ENCODE measurements at places on chromosomes 12 and 14.
A peak's percentile ranks its signal among the peaks of the same experiment; 100 is the strongest.

DNA sequence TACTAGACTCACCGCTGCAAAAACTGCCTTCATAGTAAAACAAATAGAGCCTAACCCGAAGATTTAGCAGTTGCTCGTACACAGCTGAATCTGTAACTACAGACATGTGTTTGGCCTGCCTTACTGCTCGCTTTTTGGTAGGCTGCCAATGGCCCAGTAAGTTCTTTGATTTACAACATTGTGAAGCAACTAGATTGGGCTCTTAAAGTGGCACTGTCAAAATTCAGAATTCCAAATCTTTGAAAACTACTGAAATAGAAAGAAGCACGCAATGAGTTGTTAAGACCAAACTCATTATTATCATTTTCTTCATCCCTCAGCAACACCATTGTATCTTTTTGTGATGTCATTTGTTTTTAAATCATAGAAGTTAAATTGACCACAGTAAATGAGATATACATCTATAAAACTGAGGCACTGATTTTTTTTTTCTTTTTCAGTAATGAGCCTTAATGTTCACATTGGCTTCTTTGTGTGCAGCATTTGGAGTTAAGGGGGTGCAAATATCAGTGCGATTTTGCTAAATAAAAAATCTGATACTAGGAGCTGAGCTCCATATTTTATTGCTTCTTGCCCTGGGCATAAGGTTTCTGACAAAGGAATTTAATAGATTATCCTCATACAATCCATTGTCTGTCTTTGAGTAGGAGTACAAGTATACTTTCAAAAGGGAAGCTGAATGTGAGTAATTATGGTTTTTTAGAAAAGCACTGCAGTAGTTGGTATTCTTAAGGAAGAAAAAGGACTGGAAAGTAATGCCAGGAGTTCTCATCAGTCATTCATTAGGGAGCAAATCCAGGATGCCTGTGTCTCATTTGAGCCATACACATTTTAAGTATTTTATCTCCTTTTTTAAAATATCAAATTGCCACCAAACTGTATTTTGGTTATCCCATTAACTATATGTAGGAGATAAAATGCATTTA is 138.5 kb downstream of the KICS2 start:
- no peak for DNase-seq

DNA sequence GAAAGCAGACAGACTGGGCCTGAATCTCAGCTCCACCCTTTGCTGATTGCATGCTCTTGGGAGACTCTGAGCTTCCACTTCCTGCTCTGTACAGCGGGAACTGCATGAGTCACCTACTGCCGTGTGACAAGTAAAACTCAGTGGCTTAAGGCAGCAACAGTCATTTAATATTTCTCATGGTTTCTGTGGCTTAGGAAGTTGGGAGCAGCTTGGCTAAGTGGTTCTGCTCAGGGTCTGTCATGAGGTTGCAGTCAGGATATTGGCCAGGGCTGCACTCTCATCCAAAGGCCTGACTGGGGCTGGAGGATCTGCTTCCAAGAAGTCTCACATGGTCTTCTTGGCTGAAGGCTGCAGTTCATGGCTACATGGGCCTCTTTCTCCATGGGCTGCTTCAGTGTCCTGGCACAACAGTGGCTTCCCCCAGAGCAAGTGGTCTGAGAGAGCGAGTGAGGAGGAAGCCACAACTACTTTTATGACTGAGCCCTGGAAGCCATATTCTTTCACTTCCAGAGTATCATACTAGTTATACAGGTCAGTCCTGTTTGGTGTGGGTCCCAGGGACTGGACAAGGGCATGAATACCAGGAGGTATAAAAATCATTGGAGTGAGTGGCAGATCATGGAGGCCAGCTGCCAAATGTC is 49.7 kb downstream of the FAM222A start:
- no peak for DNase-seq

- peak; percentile 10 for DNase-seq
Observed at GRCh38 chr12:123971770-123972456, 718 bp downstream of the CCDC92 start.

- no peak for DNase-seq
Observed at GRCh38 chr14:76236172-76237130, 84.7 kb downstream of the GPATCH2L start.

- DNase-seq: no peak
Observed at GRCh38 chr14:87629788-87630187, 363.2 kb downstream of the GALC start.

DNA sequence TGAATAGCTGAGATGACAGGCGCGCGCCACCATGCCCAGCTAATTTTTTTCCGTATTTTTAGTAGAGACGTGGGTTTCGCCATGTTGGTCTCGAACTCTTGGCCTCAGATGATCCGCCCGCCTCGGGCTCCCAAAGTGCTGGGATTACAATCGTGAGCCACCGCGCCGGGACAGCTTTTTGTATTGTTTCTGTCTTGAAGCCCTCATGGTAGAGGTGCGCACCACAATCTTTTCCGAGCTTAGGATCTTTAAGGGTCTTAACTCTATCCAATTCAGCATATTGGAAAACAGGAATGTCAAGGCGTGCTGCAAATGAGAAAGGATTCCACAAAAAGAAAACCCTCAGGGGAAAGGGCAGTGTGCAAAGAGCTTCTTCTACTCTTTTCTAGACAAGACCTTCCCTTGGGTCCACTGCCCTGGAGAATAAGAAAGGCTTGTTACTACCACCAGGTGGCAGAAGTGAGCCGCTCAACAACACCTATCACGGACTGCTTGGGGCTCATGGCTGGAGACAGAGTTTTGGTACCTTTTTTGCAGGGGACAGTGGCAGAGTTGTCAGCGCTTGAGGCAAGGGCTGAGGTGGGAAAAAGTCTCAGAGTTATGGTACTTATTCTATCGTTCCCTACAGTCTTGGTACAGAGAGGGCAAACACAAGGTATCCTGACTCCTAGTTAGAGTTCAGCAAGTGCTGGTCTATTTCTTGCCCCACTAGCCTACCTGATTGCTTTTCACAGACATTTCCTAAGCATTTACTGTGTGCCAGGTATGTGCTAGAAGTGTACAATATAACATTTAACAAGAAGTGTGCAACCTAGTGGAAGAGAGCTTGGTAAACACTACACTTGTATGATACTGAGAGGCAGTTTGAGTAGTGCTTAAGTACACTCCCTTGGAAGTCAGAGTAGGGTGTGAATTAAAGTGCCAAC is 16.4 kb upstream of the SP7 start:
- peak; percentile 59 for DNase-seq

DNA sequence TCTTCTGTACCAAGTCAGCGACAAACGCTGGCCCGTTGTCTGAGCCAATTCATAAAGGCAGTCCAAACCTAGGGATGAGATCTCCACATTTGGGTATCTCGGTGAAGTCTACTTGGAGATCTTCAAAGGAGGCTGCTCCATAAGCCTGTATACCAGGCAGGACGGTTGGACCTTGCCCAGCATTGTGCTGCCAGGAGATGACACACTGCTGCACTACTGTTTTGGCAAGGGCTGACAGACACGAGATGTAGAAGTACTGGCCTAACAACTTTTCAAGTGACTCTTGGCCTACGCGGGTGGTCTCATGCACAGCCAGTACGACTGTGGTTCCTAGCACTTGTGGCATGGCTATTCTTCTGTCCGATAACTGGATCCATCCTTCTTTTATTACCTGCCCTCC is 135.3 kb downstream of the SLC38A6 start:
- DNase-seq: no peak

- no peak for DNase-seq
Observed at GRCh38 chr14:101237252-101237616, 324.1 kb upstream of the DIO3 start.

DNA sequence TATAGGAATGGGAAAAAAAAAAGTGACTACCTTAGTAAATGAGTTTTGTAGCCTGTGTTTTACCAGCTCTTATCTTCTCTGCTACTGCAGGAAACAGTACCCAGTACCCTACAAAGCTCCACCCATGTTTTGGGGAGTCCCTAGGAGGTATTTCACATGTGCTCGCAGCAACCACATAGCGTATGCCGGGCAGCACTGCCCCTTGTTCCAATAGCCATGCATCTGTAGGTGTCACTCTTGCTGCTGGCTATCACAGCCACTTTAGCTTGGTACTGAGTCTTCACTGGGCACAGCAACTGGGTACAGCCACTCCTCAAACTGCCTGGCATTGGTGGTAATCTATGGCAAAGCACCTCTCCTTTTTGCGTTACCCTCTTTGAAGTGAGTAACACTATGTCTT is 2.0 kb upstream of the MDM1 start:
- DNase-seq: no peak

GRCh38 chr14:90543876-90544275 is 147.0 kb downstream of the CALM1 start:
- DNase-seq: no peak

DNA sequence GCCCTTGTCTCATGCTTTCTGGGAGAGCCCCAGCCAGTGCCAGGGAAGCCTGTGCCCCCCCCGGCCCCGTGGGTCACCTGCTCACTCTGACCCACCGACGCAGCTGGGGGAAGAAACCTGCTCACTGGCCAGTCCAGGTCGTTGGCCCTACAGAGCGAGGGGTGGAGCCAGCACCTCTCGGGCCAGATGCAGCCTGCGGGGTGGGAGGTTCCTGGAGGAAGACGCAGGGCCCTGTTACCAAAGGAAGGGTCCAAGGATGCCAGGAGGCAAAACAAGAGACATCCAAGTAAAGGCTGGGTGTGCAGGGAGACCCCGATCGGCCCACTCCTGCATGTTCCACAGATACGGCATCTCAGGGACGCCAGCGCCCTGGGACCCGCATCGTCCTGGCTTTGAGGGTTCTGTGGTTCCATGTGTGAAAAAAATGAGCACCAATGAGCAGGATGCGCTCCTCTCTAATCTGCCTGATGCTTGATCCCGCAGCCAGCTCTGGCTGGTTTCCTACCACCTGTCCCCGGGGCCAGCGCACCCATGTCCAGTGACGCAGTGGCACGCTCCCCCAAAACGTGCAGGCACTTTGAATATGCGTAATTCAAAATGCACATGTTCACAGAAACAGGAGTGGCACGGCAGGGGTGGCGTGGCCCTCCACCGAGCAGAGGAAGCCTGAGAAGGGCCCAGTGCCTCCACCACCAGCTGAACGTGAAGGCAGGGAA is 66.0 kb upstream of the GALNT9 start:
- DNase-seq: no peak

- DNase-seq: no peak
Observed at GRCh38 chr14:42965512-42965911, 1358.8 kb downstream of the LRFN5 start.

DNA sequence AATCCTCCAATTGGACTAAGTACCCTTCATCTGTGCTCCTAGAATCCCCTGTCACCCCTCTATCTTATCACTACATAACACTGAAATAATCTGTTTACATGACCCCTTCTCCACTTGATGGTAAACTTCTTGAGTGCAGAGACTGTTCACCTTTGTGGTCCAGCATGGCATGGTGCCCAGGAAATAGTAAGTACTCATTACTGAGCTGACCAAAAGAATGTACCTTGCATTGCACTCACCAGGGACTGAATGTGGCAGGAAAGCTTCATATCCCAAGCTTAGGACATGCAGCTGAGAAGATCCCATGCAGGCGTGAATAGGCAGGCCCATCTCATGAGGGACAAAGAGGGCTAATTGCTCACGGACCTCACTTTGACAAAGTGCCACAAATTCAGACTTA is 1.4 kb upstream of the GARIN2 start:
- no peak for DNase-seq

GRCh38 chr12:105409801-105410471 is 79.4 kb downstream of the C12orf75 start:
- no peak for DNase-seq
